ENCODE measurements at places on chromosomes 1 and 21. TPM values are rescaled to one million over a fixed set of nuclear protein-coding genes. Genes with fewer than 3 reads are reported as not detected.

GRCh38 chr1:221522529-221522940 is 219.4 kb downstream of the DUSP10 start:
- no peak for DNase-seq

GRCh38 chr21:28961927-28962326 is 30.8 kb downstream of the LTN1 start:
- DNase-seq, result no peak

DNA sequence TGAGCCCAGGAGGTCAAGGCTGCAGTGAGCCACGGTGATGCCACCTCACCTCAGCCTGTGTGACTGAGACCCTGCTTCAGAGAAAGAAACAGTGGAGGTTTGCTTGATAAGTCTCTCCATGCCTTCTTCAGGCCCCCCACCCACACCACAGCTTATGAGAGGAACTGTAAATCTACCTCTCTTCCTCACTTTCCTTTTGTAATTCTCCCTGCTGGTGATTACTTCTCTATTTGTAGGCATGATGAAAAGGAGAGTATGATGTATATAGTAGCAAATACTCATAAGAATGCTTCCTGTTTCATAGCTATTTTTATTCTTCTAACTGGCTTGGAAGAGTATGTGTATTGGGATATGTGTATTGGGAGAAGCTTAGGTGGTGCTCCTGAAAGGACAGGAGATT is 186.3 kb downstream of the VPS13D start:
- DNase-seq, result no peak

GRCh38 chr1:171611306-171611705 is 10.7 kb upstream of the MYOCOS start:
- no peak for DNase-seq

GRCh38 chr1:78980511-78980910 is 26.0 kb downstream of the ADGRL4 start:
- DNase-seq, result no peak

DNA sequence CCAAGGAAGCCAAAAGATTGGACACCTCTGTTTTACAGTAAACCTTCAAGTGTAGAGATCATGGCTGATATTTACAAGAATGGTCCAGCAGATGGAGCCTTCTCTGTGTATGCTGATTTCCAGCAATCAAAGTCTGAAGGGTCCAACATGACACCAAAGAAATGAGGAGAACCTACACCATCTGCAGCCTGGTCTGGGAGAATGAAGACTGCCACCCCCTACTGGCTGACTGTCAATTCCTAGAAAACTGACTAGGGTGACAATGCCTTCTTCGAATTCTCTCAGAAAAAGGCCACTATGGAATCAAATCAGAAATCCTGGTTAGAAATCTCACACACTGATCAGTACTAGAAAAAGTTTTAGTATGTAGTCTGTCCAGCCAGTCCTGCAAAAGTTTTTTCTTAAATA is 83.3 kb downstream of the CDC42BPA start:
- DNase-seq, result no peak

- DNase-seq, result no peak
Measured at GRCh38 chr1:171140956-171141687, 44.0 kb upstream of the FMO2 start.

DNA sequence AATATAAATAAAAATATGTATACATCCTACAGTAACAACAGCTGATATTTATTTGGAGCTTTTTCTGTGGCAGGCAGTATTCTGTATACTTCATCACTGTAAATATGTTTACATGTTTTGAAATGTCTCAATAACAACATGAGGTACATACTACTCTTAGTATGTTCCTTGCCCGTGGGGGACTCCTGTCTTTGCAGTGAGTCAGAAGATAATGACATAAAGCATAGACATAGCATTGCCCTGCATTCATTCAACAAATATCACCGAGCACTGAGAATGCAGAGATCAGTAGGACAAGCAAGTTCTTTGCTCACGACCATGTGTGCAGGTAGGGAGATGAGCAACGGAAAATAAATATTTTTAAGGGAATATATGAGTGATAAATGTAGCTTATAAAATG is 246.5 kb downstream of the LTN1 start:
- DNase-seq, result no peak

DNA sequence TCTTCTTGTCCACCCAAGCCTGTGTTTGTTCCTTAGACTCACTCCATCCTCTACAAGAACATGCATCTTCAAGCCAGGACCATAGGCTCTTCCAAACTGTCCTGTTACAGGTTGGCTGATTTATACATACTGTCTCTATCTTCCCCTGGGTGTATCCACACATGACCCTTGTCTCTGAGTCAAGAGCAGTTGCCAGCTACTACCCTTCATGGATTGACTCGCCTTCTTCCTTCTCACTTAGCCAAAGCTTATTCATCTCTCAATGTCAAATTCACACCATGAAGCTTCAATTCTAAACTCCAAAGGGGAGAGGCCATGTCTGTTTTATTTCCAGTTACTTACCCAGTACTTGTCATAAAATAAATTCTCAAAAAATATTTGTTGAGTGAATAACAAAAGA is 64.1 kb upstream of the CACHD1 start:
- DNase-seq, result no peak

DNA sequence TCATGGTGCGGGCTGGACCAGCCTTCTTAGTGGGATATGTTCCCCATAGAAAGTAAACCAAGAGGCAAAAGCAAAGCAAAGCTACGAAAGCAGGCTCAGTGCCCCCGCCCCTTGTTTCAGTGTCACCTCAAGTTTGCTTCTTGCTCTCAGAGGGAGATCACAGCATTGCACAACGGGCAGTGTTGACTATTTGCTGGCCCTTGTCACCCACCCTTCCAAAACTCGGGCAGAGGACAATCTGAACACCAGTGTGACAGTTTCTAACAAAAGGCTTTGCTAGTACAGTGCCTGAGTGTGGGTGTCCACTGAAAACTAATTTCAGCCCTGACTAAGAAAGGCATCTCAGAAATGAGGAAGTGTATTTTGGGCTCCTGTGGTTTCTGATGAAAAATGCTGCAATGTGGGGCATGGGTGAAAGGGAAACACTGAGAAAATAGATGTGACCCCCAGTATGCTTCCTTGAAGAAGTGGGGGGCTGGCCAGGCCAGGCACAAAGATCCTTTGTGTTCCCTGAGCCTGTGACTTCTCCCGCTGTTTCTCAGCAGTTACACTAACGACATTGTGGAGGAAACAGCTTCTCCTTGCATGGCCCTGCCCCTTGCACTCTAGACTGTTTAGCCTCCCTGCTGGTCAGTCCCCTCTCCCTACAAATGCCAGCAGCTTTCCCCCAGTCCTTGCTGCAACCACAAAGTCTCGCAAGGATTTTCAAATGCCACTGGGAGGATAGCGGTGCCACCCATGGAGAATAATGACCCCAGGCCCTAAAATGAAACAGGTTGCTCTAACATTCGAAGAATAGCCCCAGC is 33.3 kb upstream of the KCNE1 start:
- peak; percentile 57 for DNase-seq

DNA sequence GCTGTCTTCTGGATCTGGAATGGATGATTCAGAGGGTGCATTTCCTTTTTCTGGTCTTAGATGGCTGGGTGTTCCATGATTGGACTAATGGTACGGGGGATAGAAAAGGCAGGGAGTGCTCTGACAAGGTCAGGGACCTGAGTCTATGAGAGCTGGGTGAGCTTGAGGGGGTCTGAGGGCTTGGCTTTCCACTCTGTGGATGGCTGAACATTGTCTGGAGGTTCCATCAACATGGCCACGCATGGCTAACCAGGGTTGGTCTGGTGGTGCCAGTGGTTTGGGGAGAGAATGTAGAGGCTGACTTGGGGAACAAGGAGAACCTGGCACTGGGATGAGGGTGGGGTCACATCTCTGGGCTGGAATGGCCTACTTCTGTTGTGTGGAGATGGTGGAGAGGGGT is 41.5 kb upstream of the TSPAN2 start:
- DNase-seq, result no peak

The MAP10 gene
- total RNA-seq, result 1.6 TPM

- DNase-seq, result no peak
Measured at GRCh38 chr1:161139766-161140165, 7.3 kb upstream of the DEDD start.

- no peak for DNase-seq
Measured at GRCh38 chr1:100422065-100422464, 69.8 kb downstream of the CDC14A start.

- no peak for DNase-seq
Measured at GRCh38 chr1:14516974-14517840, 81.3 kb upstream of the KAZN start.

- DNase-seq, result no peak
Measured at GRCh38 chr1:246761396-246761795, 37.2 kb downstream of the SCCPDH start.

The PROX1 gene
- 5.7 TPM for total RNA-seq

- no peak for DNase-seq
Measured at GRCh38 chr1:43439781-43440180, 13.9 kb downstream of the HYI start.

- no peak for DNase-seq
Measured at GRCh38 chr1:94284476-94284875, 47.1 kb upstream of the ARHGAP29 start.

- DNase-seq, result no peak
Measured at GRCh38 chr1:91799159-91799558, 86.8 kb downstream of the TGFBR3 start.

All from breast epithelium (tissue), 4 donors.